ENCODE measurements at places on chromosomes 3 and 15. TPM values are rescaled to one million over a fixed set of nuclear protein-coding genes. Genes with fewer than 3 reads are reported as not detected.

- peak; percentile 85 for DNase-seq
Measured at GRCh38 chr3:152405915-152406802, 137.4 kb downstream of the MBNL1 start.

GRCh38 chr15:81418891-81419290, 44.9 kb upstream of the TMC3 start:
- DNase-seq = peak; percentile 13

DNA sequence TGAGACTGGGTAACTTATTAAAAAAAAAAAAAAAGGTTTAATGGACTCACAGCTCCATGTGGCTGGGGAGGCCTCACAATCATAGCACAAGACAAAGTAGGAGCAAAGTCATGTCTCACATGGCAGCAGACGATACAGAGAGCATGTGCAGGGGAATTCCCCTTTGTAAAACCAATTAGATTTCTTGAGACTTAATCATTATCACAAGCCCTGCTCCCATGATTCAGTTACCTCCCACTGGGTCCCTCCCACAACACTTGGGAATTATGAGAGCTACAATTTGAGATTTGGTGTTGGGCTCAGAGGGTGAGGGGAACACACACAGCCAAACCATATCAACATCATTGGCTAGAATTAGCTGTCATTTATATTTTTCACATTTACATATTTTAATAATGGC, 221.0 kb downstream of the RSRC1 start:
- DNase-seq = no peak

DNA sequence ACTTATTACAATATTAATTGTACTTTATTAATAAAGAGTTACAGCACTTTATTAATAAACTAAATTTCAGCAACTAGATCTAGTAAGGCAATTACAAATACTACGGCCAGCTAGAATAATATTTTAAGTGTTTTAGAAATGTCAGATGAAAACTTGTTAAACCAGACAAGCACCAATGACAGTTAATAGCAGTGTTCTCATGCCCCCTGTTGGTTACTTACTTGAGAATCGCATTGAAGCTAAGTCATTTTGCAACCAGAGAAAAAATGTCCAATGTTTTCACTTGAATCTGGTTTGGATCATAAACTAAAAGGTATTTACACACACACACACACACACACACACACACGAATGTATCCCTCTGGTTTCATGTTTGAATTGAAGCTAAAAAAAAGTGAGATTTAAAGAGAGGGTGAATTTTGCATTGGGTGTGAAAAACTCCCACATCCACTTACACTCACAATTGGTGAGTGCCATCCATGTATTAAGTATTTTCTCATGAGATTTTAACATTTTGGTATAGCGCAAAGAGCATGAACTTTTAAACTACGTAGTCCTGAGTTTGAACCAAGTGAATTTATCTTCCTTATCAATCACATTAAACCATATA, 347.7 kb downstream of the ZBBX start:
- peak; percentile 11 for DNase-seq

DNA sequence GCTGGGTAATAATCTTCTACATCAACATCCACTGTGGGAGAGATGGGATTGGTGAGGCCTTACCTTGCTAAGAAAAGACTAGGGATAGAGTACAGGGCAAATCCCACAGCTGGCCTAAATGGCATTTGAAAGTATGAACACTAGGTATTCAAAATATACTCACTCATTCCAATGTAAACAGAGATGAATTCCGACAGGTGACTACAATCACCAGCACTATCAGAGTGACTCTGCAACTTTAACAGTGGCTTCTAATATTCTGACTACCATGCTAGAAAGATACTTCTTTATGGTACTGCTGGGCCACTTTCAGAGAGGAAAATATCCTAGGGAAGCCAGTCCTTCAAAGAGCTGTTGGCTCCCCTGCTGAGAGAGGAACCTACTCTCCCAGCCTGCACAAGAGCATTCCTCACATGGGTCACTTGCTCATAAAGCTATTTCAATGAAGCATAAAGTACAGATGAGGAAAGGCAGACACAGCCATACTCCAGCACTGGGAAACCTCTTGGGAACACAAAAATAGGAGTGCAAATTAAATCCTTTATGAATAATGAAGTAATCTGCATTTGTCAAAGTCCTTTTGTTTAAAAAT, 21.5 kb upstream of the MAN2C1 start:
- no peak for DNase-seq

GRCh38 chr3:97235611-97236315, 421.4 kb downstream of the EPHA6 start:
- DNase-seq = no peak

GRCh38 chr3:185824051-185825005, 514 bp downstream of the IGF2BP2 start:
- DNase-seq = peak; percentile 29

GRCh38 chr3:138862924-138863775, 28.4 kb upstream of the PIK3CB start:
- peak; percentile 66 for DNase-seq

DNA sequence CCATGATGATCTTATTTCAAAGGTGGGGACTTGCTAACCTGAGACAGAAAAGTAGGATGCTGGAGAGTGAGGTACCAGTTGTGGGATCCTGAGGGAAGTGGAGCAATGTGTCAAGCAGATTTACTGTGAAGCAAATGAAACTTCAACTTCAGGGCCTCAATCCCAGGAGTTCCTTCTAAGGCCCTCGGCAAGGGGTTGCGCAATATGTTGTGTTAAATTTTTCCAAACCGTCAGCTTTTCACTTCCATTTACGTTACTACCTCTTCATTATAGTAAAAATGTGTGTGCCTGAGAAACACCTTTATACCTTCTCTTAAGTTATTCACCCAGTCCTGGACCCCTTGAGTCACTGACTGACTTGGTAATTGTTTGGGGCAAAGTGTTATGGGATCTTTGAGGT, 42.5 kb upstream of the KCNH8 start:
- DNase-seq = no peak

DNA sequence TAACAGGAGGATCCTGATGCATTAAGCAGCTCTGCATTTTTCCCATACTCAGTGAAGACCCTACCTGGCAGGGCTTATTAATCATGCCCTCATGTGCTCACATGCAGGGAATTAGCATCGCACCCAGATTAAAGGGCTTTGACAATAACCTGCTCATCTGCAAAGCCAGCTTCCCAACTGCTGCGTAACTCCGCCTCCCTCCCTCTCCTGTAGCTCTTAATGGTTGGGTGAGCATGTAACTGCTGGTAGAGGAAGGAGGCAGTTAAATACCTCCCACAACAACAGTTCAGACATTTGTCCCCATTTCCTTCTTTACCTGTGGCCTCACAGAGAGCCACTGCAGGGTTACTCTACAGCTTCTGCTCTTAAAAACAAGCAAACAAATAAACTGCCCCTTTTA, 203.6 kb upstream of the WNT5A start:
- DNase-seq = no peak

GRCh38 chr3:82628385-82629014, 867.1 kb upstream of the GBE1 start:
- DNase-seq = no peak

IL17RC gene
- total RNA-seq = 30.1 TPM

DNA sequence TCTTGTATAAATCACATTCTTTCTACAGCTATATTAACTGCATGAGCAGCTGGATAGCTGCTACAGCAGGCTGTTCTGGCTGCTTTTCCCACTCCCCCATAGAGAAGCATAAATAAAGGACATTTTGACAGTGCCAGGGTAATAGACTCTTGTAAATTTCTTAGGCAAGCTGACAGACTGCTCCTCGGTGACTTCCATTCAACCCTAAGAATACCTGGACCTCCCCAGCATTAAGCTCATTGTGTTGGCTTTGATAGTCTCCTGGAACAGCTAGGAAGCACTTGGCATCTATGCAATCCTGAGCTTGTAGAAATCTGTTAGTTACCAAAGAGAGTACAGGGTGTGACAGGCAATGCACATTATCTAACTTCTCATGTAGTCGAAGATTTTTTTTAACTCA, 475.4 kb downstream of the AGBL1 start:
- no peak for DNase-seq

All from LHCN-M2 (cell line).